ENCODE measurements at places on chromosomes 1 and 21. TPM values are rescaled to one million over a fixed set of nuclear protein-coding genes. Genes with fewer than 3 reads are reported as not detected.

DNA sequence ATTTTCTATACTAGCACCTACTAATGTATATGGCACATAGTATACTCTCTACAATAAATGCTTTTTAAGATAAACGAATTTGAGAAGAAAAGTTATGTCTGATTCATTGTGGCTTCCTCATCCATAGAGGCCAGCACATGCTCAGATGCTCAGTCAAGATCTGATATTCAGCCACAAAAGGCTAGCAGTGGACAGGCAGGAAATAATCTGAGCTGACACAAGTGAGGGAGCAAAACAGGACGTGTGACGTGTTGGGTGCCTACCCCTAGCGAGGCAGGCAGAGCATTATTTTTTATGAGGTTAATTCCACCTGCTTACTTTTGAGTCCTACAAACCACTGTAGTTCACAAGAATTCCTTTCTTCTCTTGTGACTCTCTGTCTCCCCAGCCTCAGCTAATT lies 550.9 kb downstream of the SMYD3 start:
- DNase-seq = no peak
- no peaks in the 10 kb centered on the region for H3K4me1 ChIP-seq
- H3K27me3 ChIP-seq = no peaks in the 10 kb centered on the region
- no peaks in the 10 kb centered on the region for H3K36me3 ChIP-seq
- H3K27ac ChIP-seq = no peak overlapping the region
- H3K4me3 ChIP-seq = no peak overlapping the region

The OR2T10 gene
- total RNA-seq = not detected

GRCh38 chr21:34223376-34223775 lies 140.4 kb upstream of the KCNE2 start:
- H3K4me1 ChIP-seq = no peaks in the 10 kb centered on the region
- H3K27ac ChIP-seq = no peak overlapping the region
- no peak overlapping the region for H3K4me3 ChIP-seq
- H3K36me3 ChIP-seq = peaks cover 2% of the 10 kb centered on the region

The H6PD gene
- 7.6 TPM for total RNA-seq

- H3K4me1 ChIP-seq = peaks cover 2% of the 10 kb centered on the region
- no peak for DNase-seq
- no peak overlapping the region for H3K27ac ChIP-seq
- no peaks in the 10 kb centered on the region for H3K27me3 ChIP-seq
- H3K36me3 ChIP-seq = no peaks in the 10 kb centered on the region
These were observed 36.9 kb upstream of the HIVEP3 start for GRCh38 chr1:41955461-41956159.

The BRINP2 gene
- total RNA-seq = not detected

- peak within 1 kb of the TSS; percentile 90 for H3K4me3 ChIP-seq
- peaks cover 3% of the 10 kb centered on the region for H3K4me1 ChIP-seq
- H3K27me3 ChIP-seq = no peaks in the 10 kb centered on the region
- H3K27ac ChIP-seq = no peak within 1 kb of the TSS
These were observed at the start of gene RAB42 for GRCh38 chr1:28591708-28592320. Gene RAB42, plus strand, starts transcription at chr1:28592265. Its CDS starts 247 bp downstream, at chr1:28592512.

- no peak for DNase-seq
- no peaks in the 10 kb centered on the region for H3K27me3 ChIP-seq
- no peak overlapping the region for H3K27ac ChIP-seq
- H3K4me3 ChIP-seq = no peak overlapping the region
- no peaks in the 10 kb centered on the region for H3K4me1 ChIP-seq
These were observed 10.7 kb upstream of the CCN1 start for GRCh38 chr1:85569737-85570404.

DNA sequence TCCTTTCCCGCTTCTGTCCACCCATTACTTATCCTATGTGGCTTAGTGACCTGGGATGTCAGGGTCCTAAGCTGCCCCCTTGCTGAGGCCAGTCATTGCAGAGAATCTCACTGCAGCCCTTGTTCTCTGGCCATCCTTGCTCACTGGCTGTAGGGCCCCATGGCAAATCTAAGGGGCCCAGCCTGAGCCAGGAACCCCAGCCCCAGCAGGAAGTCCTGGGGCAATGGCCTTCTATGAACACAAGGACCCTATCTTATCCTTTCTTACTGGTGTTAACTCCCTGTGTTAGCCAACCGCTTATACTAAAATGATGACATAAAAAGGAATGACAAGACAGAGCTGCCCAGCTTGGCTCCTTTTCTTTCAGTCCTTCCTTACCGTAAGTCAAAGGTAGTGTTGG lies 29.9 kb downstream of the DHCR24 start:
- H3K36me3 ChIP-seq = peaks cover 93% of the 10 kb centered on the region
- no peaks in the 10 kb centered on the region for H3K4me1 ChIP-seq
- no peak overlapping the region for H3K27ac ChIP-seq
- DNase-seq = no peak
- H3K4me3 ChIP-seq = no peak overlapping the region
- no peaks in the 10 kb centered on the region for H3K27me3 ChIP-seq

DNA sequence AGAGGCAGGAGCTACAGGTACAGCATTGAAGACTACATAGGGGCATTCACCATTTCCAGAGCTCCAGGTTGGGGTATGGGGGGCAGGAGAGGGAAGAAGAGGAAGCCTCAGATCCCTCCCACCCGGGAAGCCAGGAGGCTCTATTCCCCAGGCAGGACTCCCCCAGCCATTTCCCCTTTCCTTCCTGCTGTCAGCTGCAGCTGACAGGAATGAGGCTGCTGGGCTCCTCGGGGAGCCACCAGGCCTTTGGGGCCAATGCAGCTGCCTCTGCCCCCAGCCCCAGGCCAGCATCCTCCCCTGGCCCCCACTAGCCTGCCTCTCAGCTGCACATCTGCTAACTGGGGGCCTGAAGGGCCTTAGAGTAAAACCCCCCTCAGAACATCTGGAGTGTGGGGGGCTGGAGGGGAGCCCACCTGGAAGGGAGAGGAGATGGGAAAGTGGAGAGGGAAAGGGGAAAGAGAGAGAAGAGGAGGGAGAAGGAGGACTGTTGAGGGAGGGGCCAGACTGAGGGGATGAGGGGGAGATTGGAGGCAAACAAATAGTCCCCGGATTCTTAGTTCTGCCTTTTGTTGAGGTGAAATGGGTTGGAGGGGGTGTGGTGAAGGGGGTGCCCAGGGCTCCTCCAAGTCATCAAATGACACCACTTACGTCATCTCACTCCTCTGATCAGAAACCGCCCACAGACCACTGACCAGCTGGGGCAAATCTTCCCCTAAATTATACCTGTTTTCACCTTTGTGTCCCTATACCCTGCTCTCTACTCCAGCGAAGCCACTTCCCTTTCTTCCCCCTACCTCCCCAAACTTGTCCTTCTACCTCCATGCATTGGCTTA lies 58.0 kb downstream of the LGR6 start:
- H3K4me1 ChIP-seq = no peaks in the 10 kb centered on the region
- no peaks in the 10 kb centered on the region for H3K27me3 ChIP-seq
- peak; percentile 25 for DNase-seq
- no peak overlapping the region for H3K4me3 ChIP-seq
- no peaks in the 10 kb centered on the region for H3K36me3 ChIP-seq

DNA sequence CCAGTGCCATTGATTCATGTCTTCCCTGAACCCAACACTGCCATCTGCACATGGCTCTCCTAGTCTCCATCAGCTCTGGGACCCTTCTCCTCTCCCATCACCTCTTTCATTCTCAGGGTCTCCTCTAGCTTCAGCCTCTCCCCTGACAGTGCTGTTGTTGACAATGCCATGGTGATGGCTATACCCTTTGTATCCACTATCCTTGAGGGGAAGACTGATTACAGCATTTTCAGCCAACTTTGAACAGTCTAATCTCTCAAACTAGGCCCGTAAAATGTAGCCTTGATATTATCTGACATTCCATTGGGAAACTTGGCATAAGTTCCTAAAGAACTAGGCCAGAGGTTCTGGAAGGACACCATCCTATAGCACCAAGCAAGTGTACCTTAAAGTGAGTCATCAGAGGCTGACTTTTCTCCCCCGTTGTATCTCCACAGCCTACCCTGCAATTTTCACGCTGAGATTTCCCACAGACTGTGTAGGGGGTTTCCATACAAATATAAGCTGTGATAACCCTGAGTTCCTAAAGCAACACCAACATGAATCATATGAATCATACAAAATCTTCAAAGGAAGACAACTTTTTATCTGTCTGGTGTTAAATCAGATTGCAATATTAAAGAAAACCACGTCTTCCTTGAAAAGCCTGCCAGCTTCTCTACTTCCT lies 5.8 kb downstream of the HAO2 start:
- no peaks in the 10 kb centered on the region for H3K4me1 ChIP-seq
- DNase-seq = no peak
- H3K27ac ChIP-seq = no peak overlapping the region
- H3K27me3 ChIP-seq = no peaks in the 10 kb centered on the region

The FCRL6 gene
- not detected for total RNA-seq

DNA sequence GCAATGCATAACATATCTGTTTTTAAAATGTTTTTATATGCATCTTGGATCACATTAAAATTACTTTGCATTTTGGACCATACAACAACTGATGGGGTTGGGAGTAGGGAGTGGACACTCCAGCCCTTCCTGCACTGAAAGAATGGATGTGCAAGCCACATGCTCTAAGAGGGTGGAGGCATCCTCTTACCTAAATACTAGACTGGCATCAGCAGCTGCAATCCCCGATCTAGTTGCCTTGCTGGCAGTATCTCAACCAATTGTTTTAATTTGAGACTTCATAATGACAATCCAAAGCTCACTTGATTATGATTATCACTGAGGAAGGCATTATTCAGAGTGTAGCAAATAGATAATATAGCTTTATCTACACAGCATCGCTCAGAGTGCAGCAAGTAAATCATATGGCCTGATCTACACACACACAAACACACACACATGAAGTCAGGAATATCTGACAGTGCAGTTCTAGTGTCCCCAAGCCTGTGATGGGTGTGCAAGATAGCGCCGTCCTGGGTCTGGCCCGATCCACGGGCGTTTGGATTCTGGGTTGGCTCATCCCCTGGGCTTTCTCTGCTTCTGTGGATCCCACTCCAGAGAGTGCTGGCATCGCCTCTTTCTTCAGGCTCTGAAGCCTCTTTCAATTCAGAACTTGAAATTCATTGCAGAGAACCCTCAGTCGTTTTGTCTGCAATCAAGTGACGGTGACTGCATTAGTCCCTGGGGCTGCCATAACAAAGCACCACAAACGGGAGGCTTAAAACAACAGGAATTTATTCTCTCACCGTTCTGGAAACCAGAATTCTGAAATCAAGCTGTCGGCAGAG lies 181.3 kb downstream of the ETS2 start:
- no peaks in the 10 kb centered on the region for H3K27me3 ChIP-seq
- no peak overlapping the region for H3K4me3 ChIP-seq
- no peak overlapping the region for H3K27ac ChIP-seq
- DNase-seq = no peak
- peaks cover 4% of the 10 kb centered on the region for H3K36me3 ChIP-seq

DNA sequence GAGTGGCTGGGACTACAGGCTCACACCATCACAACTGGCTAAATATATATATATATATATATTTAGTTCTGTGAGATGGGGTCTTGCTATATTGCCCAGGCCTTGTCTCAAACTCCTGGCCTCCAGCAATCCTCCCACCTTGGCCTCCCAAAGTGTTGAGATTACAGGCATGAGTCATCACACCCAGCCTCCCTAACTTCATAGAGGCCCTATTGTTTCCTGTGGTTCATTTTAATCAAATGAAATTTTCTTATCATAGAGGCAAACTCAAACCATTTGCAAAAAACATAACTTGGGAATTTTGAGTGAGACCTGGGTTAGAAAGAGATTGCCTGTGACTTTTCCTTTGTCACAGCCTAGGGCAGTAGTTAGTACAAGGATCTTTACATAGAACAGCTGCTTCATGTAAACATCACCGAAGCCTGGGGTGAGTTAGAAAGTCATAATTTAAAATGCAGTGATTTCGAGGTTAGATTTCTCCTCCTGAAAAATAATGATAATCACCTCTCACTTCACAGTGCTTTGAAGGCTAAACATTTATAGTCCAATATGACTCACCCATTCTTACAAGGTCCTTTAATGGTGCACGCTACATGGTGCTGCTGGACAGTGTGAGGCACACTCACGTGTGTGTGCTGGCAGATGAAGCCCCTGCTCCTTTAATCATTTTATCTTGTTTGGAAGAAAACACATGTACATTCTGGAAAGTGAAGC lies 188.9 kb downstream of the RHOU start:
- no peak for DNase-seq
- H3K27ac ChIP-seq = no peak overlapping the region
- no peaks in the 10 kb centered on the region for H3K27me3 ChIP-seq
- no peak overlapping the region for H3K4me3 ChIP-seq
- H3K36me3 ChIP-seq = no peaks in the 10 kb centered on the region

- DNase-seq = no peak
- no peaks in the 10 kb centered on the region for H3K27me3 ChIP-seq
These were observed 6.3 kb downstream of the PIGR start for GRCh38 chr1:206939841-206940587.

The HSD11B1 gene
- not detected for total RNA-seq

The BTBD8 gene
- total RNA-seq = 1.4 TPM

- H3K4me3 ChIP-seq = peak overlapping the region; percentile 2
- H3K36me3 ChIP-seq = peaks cover 9% of the 10 kb centered on the region
- DNase-seq = no peak
- no peak overlapping the region for H3K27ac ChIP-seq
- no peaks in the 10 kb centered on the region for H3K27me3 ChIP-seq
- H3K4me1 ChIP-seq = peaks cover 17% of the 10 kb centered on the region
These were observed 29.2 kb downstream of the UCK2 start for GRCh38 chr1:165856606-165857005.

DNA sequence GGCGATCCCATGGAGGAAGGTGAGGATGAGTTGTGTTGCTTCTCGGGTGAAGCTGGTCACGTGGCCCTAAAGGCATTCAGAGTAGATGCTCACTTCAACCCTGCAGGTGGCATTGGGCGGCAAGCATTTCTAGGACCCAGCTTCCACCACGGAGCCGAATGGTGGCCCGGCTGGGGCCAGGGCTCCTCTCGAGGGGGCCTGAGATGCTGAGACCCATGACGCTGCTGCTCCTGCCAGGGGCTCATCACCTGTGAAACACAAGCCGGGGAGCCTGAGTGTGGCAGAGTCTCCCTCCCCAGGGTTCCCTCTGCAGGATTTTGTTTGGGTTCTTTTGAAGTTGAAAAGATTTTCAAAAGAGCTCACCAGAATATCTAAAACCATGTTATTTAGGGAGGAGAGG lies 41.2 kb downstream of the ABCG1 start:
- H3K4me3 ChIP-seq = no peak overlapping the region
- H3K27me3 ChIP-seq = no peaks in the 10 kb centered on the region
- H3K36me3 ChIP-seq = no peaks in the 10 kb centered on the region
- H3K4me1 ChIP-seq = peaks cover 2% of the 10 kb centered on the region

The ZBTB40 gene
- total RNA-seq = 14.6 TPM

DNA sequence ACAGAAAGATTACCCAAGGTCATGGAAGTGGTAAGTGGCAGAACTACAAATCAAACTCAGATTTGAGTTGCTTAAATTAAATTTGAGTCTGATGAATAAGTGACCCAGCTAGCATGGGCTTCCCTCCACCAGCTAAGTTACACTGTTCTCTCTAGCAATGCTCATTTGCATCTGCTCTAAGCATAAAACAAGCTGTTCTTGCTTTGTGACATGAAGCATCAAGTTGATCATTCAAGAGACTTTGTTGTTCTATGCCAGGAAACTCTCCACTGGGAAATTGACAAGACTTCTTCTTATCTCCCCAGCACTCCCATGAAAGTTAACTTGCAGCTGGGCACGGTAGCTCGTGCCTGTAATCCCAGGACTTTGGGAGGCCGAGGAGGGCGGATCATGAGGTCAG lies 49.0 kb downstream of the SERBP1 start:
- peaks cover 5% of the 10 kb centered on the region for H3K4me1 ChIP-seq
- no peak overlapping the region for H3K4me3 ChIP-seq
- no peaks in the 10 kb centered on the region for H3K27me3 ChIP-seq
- H3K36me3 ChIP-seq = peaks cover 41% of the 10 kb centered on the region
- no peak overlapping the region for H3K27ac ChIP-seq

GRCh38 chr1:23977187-23977853 lies 2.8 kb downstream of the SRSF10 start:
- no peak overlapping the region for H3K27ac ChIP-seq
- H3K4me1 ChIP-seq = peaks cover 2% of the 10 kb centered on the region
- DNase-seq = no peak
- H3K4me3 ChIP-seq = peak overlapping the region; percentile 69
- peaks cover 67% of the 10 kb centered on the region for H3K36me3 ChIP-seq
